ENCODE measurements at places on chromosomes 12 and 14. TPM values are rescaled to one million over a fixed set of nuclear protein-coding genes. Genes with fewer than 3 reads are reported as not detected.

DNA sequence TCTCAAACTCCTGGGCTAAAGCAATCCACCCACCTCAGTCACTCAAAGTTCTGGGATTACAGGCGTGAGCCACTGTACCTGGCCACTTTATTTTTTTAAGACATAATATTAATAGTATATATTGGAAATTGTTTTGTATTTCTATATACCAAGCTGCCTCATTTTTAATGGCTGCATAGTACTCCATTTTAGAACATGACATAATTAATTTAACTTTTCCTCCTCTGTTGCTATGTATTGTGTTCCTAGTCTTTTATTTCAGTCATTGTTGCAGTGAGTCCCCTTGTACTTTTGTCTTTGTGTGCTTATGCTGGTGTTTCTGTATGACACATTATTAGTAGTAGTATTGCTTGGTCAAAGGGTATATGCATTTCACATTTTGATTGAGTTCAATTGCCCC is 138.7 kb downstream of the PRKCH start:
- no peak for DNase-seq
- H3K4me3 ChIP-seq = no peak overlapping the region
- no peak overlapping the region for H3K27ac ChIP-seq

- H3K4me1 ChIP-seq = no peaks in the 10 kb centered on the region
- H3K27ac ChIP-seq = no peak overlapping the region
- H3K36me3 ChIP-seq = no peaks in the 10 kb centered on the region
- DNase-seq = no peak
- no peaks in the 10 kb centered on the region for H3K27me3 ChIP-seq
Observed at GRCh38 chr12:92502417-92503028, 200.3 kb upstream of the PLEKHG7 start.

- peak overlapping the region; percentile 10 for H3K27ac ChIP-seq
- no peak overlapping the region for H3K4me3 ChIP-seq
- peaks cover 7% of the 10 kb centered on the region for H3K4me1 ChIP-seq
- H3K36me3 ChIP-seq = no peaks in the 10 kb centered on the region
- H3K27me3 ChIP-seq = no peaks in the 10 kb centered on the region
- DNase-seq = no peak
Observed at GRCh38 chr14:68223631-68224030, 404.1 kb downstream of the RAD51B start.

GRCh38 chr12:778615-779014 is 26.2 kb downstream of the WNK1 start:
- peaks cover 25% of the 10 kb centered on the region for H3K4me1 ChIP-seq
- no peaks in the 10 kb centered on the region for H3K27me3 ChIP-seq
- no peak overlapping the region for H3K4me3 ChIP-seq

- no peak overlapping the region for H3K4me3 ChIP-seq
- H3K36me3 ChIP-seq = no peaks in the 10 kb centered on the region
- H3K4me1 ChIP-seq = peaks cover 13% of the 10 kb centered on the region
- DNase-seq = peak; percentile 87
Observed at GRCh38 chr14:50955373-50956043, 11.2 kb upstream of the PYGL start.

- DNase-seq = peak; percentile 78
- no peaks in the 10 kb centered on the region for H3K36me3 ChIP-seq
- peaks cover 19% of the 10 kb centered on the region for H3K4me1 ChIP-seq
- no peaks in the 10 kb centered on the region for H3K27me3 ChIP-seq
Observed at GRCh38 chr14:31937730-31938346, 139.3 kb upstream of the ARHGAP5 start.

DNA sequence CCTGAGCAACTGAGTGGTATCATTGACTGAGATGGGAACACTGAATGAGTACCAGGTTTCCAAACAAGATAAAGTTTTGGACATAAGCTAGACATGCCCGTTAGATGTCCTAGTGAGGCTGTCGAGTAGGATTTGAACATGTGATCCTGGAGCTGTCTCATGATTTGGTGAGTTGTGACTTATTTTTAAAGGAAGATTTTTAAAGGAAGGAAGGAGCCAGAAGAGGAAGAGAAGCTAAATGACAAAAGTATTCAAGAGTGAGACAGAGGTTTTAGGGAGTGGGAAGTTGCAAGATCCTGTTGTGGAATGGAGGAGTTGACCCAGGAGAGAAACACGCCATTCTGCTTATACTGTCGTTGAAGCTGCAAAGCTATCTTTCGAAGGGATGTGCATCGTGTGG is 82.1 kb downstream of the SAMD4A start:
- H3K4me3 ChIP-seq = no peak overlapping the region
- peaks cover 52% of the 10 kb centered on the region for H3K4me1 ChIP-seq
- H3K27me3 ChIP-seq = no peaks in the 10 kb centered on the region
- no peak overlapping the region for H3K27ac ChIP-seq
- H3K36me3 ChIP-seq = no peaks in the 10 kb centered on the region

GRCh38 chr14:67549734-67550133 is 16.6 kb downstream of the PLEKHH1 start:
- H3K27me3 ChIP-seq = no peaks in the 10 kb centered on the region
- H3K36me3 ChIP-seq = no peaks in the 10 kb centered on the region
- no peak overlapping the region for H3K27ac ChIP-seq
- H3K4me3 ChIP-seq = no peak overlapping the region
- no peaks in the 10 kb centered on the region for H3K4me1 ChIP-seq

DNA sequence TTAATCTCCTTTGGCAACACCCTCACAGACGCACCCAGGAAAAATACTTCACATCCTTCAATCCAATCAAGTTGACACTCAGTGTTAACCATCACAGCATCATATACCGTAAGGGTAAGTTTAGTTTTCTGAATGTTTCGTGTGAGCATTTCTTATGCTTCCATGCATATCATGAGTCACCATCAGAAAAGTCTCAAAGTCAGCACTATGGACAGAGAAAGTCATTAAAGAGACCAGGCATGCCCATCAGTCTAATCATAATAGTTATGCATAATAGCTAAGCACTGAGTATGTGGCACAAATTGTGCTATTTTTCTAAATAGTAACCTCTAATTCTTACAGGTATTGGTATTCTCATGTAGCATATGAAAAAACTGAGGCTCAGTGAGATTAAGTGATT is 158.8 kb upstream of the PRMT8 start:
- no peak overlapping the region for H3K4me3 ChIP-seq
- H3K36me3 ChIP-seq = no peaks in the 10 kb centered on the region
- no peak overlapping the region for H3K27ac ChIP-seq
- H3K4me1 ChIP-seq = peaks cover 12% of the 10 kb centered on the region

- H3K27ac ChIP-seq = no peak overlapping the region
- H3K4me3 ChIP-seq = no peak overlapping the region
- DNase-seq = no peak
- H3K4me1 ChIP-seq = peaks cover 13% of the 10 kb centered on the region
Observed at GRCh38 chr12:113845900-113846674, 120.0 kb downstream of the RBM19 start.

Gene PIWIL1
- total RNA-seq = not detected

Gene ACSS3
- total RNA-seq = 0.28 TPM

Gene ALX1
- total RNA-seq = not detected

Gene KRT78
- total RNA-seq = 0.21 TPM

Gene FZD10
- total RNA-seq = not detected

Gene CLEC4C
- total RNA-seq = not detected

Data from SJSA1 (cell line).